ENCODE measurements at places on chromosomes 13 and 19.

DNA sequence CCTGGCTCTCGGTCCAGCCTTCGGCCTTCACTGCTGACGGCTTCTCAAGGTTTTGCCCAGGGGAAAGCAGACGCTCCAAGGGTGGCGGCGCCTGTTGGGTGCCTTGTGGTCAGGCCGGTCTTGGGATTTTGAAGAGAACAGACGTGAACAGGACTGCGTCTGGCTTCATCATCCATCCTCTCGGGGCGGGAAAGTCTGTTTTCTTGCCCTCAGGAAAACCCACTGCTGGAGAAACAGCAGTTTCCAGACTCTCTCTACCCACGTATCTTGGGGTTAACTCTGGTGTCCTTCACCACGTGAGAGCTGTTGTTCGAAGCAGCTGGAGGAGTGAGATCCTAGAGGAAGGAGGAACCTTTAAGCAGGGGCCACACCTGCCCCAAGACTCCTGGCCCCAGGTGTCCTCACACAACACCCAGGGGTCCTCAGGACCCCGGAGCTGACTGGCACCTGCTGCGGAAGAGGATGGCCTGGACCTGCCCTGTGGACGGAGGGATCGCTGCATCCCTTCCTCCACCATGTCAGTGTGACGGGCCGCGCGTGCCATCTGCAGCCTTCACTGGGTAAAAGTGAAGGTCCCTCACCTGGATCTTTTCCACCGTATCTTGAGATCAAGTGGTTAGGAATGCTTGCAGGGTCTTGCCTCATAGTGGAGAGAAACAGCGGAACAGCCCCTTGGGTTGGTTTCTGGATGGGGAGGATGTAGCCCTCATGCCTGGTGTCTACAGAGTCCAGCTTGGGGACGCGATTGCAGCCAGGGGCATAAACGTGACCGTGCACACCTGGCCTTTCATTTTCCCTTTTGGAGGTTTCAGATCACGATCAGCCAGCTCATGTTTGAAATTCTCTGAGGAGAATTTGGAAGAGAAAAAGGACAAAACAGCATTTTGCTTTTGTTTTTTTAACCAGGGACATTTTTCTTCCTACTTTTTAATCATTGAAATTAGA lies 69.5 kb upstream of the MCF2L start:
- DNase-seq: no peak

DNA sequence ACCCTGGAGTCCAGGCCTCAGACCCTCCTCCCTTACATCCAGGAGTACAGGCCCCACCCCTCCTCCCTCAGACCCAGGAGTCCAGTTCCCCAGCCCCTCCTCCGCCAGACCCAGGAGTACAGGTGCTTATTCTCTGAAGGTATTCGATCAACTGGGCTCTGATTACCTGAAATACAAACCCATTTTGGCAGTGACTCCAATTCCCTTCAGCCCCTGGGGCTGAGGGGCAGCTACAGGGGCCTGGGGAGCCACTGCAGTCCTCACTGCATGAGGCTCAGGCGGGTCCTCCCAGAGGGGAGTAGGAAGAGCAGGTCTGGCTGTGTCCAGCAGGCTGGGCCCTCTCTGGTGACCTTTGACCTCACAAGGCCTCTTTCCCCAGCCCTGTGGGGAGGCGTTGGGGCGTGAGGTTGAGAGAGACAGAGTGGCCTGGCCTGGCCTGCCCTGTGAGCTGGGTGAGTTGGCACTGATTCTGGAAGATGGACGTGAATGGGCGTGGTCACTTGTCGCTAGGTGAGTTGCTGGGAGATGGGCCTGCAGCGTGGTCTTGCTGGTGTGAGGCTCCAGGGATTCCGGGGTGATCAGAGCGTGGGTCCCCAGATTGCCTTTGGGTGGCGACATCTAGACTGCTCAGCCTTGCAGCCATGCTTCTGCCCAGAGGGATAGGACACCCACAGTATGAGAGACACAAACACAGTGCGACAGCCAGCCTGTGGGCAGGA lies 3.1 kb downstream of the BCAT2 start:
- DNase-seq: no peak

GRCh38 chr13:50390503-50391248 lies 375.4 kb downstream of the KCNRG start:
- DNase-seq: no peak

- DNase-seq: no peak
Measured at GRCh38 chr13:111792956-111793355, 274.0 kb upstream of the SOX1 start.

DNA sequence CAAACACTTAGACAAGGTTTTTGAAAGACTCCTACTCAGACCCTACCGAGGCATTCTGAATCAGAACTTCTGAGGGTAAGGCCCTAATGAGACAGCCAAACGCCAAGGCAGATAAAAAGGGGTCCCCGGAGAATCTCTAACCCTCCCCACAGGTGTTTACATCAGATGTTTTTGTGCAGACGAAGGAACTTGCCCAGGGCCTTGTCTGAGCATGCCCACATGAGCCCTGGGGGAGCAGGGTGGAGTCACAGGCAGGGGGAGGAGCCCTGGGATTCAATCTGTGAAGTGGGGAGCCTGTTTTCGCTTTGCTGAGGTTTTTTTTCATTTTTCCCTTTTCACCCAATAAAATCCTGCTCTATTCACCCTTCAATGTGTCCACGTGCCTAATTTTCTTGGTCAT lies 61.6 kb upstream of the MED4 start:
- DNase-seq: no peak

GRCh38 chr13:51786425-51787265 lies 17.3 kb downstream of the DHRS12 start:
- no peak for DNase-seq

- no peak for DNase-seq
Measured at GRCh38 chr13:28129911-28130693, 8.2 kb upstream of the PAN3 start.

DNA sequence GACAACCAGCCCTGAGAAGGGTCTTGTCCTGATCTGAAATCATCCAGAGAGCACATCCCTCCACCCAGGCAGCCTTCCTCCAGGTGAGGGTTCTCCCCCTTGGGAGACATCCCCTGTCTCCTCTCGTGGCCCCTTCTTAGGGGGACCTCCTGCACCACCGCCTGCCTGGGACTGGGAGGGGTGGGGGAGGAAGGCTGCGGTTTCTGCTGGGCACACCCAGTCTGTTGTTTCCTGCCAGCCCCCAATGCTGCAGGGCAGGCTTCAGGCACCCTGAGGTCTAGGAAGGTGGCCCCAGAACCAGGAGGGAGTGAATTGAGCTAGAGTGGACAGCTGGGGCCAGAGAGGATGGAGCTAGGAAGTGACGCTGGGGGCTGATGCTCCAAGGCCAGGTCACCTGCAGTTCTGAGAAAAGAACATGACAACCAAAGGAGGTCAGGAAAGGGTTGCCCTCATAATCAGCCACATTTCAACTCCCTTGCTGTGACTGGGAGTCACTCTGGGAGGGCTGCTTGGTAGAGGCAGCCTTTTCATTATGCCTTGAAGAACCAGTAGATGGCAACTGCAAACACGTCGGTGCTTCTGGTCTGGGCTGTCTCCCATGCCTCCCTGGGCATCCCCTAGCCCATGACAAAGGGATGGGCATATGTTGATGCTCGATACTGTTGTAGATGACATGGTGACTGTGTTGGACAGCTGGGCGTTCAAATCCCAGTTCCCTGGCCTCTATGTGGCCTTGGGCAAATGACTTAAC lies 1.4 kb downstream of the ARHGEF18 start:
- no peak for DNase-seq

DNA sequence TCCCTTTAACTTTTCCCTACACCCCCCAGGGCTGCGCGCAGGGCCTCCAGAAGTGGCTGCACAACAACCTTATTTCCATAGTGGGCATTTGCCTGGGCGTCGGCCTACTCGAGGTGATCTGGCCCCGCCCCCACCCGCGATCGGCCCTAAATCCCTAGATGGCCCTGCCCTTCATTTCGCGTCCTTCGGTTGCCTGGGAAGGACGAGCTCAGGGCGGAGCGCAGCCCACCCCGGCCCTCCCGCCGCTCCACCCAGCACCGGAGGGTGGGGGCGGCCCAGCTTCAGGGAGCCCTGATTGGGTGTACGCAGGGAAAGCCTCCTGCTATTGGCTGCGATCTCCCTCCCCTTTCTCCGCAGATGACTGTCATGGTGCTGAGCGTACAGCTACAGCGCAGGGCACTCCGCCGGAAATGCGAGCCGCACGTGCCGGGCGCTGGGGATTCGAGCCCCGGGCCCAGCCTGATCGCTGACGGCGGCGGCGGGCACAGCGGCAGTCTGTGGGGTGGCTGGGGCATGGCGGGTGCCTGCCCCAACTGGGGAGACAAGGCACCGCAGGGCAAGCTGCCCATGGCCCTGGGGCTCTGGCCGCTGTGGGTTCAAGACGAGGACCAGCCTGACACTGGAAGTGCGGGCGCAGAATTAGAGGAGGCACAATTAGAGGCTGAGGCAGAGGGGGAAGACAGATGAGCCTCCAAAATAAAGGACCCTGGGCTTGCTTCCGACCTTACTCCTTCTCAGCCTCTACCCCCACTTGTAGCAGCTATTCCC lies 4.3 kb downstream of the CD37 start:
- no peak for DNase-seq

DNA sequence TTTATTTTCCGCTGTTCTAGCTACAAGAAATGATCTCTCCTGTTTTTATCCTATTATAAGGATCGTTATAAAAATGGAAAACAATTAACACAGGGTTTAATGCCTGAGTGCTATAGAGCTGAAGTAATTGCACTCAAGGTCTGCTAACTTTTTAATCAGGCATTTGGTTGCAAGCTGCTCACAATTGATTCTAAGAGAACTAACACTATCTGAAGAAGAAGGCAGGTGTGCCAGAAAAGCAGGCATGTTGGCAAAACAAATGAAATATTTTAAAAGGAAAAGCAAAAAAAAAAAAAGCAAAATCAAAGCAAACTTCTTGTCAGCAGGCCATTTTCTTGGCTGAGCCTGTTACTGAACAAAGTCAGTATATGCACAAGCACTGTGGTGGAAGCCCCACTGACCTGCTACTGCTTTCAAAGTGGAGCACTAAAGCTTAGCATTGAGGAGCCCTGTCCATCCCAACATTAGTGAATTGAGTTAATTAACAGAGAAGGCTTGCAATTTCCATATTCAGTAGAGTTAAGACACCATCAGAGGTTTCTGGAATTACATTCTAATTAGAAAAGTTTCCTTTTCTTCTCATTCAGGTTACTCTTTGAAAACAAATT lies 574.2 kb downstream of the PCDH9 start:
- no peak for DNase-seq

GRCh38 chr19:18863843-18864362 lies 32.1 kb downstream of the CERS1 start:
- DNase-seq: no peak

DNA sequence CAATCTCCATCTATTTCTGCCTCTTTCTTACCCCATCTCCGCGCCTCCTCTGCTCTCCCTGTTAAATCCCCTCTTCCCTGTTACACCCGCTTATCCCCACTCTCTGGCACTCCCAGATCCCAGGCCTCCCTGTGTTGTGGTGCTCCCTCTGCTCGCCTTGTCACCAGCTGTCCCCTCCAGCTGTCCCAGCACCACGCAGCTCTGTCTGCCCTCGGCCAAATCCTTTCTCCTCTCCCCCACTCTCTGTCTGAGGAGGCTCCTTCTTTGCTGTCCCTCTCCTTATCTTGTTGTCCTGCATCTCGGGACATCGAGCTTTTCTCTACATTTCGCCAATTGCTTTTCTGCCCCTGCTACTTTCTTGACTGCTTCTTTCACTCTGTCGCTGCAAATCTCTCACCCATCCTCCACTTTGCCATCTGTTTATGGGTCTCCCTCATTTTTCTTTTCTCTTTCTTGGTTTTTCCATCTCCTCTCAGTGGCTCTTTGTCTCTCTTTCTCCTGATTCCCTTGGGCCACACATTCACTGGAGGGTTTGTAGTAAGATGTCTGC lies 941 bp downstream of the ZNF160 start:
- no peak for DNase-seq

DNA sequence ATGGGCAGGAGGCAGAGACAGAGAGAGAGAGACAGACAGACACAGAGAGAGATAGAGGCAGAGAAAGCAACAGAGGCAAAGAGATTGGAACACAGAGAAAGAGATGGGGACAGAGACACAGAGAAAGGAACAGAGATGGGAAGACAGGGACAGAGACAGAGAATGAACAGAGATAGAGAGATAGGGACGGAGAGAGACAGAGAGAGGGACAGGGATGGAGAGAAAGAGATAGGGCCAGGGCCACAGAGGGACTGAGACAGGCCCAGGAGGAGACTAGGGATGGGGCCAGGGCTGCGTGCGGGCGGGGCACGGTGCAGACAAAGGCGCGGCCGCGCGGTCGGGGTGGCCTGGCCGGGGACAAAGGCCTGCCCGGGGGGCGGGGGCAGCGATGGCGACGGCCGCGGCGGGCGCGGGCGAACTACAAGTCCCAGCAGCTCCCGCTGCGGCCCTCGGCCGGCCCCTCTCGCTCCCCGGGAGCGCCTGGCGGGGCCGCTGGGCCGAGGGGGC lies at the start of gene ZNF358:
TSS of gene ZNF358 (plus strand) at position 459 of the 507 bp plus-strand sequence. CDS start 3,140 bp downstream, outside the sequence.
- peak; percentile 57 for DNase-seq

DNA sequence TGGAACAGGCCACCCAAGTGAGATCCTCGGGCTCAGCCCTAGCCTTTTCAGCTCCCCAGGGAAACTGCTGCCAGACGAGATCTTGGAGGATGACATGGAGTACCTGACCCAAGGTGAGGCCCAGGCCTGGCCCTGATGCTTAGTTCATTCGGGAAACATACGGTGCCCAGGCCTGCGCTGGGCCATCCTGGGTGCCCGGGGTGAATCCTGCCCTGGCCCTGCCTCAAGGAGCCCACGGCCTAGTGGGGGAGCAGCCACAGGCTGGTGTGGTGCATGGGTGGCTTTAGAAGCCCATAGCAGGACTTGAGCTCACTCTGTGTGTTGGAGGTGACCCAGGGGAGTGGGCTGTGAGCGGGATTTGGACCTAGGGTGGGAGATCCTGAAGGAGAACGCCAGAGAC lies 10.1 kb downstream of the SIX5 start:
- no peak for DNase-seq

DNA sequence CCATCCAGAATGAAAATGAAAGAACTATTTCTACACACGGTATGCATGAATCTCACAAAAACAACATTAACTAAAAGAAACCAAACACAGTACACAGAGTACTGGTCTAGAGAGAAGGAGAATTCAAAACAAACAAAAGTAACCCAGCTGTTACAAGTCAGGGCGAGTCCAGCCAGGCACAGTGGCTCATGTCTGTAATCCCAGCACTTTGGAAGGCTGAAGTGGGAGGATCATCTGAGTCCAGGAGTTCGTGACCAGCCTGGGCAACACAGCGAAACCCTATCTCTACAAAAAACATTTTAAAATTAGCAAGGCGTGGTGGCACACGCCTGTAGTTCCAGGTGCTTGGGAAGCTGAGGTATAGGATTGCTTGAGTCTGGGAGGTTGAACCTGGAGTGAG lies 1.7 kb upstream of the PSMC4 start:
- DNase-seq: peak; percentile 14

GRCh38 chr19:52646571-52647217 lies 8.5 kb upstream of the ZNF83 start:
- no peak for DNase-seq
